Hematopoietic multipotent progenitor cell treated with erythropoietin and hydrocortisone succinate and interleukin-3 and kit ligand, for 15 days (in vitro differentiated cells): ENCODE measurements at places on chromosomes 4 and X.

DNA sequence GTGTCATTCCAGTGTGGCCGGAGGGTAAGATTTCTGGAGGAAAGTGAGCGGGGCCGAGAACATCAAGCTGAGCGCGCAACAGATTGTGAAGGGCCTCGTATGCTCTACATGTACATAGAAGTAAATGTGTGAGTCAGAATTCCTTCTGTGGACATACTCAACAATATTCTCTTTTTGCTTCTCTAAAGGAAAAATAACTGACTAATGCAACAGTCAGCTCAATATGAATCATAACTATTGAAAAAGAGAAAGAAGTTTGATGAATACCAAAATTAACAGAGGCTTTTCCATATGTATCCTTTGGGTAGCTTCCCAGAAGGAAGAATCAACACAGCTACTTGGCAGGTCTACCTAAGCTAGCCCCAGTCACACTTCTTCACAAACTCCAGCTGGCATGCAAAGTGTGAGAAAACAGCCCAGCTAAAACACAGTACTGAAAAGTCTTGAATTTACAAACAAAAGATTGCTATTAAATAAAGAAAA lies 87.5 kb upstream of the ZFP42 start:
- DNase-seq: no peak

DNA sequence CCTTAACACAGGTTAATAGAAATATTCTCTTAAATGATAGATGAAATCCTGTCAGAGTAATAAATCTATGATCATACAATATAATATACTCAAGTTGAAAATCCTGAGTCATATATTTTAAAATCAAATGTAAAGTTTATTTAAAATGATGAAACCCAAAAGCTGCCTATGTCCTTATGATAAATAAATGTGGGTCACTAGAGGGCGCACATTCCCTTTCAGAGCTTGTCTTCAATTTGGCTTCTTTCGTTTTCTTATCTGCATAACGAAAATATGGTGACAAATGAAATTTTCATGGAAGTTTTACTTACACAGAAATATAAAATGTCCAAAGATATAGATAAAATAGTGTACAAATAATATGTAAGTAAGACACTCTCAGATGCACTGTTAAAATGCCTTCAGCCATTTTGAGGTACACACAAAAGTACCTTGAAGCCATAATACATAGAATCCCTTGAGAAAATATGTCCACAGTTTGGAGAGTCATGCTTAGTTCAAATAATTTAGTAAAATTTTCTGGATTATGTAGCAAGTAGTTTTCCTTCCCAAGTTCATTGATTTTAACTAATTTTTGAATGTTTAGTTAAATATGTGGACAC lies 680.4 kb downstream of the DMD start:
- DNase-seq: peak; percentile 7

DNA sequence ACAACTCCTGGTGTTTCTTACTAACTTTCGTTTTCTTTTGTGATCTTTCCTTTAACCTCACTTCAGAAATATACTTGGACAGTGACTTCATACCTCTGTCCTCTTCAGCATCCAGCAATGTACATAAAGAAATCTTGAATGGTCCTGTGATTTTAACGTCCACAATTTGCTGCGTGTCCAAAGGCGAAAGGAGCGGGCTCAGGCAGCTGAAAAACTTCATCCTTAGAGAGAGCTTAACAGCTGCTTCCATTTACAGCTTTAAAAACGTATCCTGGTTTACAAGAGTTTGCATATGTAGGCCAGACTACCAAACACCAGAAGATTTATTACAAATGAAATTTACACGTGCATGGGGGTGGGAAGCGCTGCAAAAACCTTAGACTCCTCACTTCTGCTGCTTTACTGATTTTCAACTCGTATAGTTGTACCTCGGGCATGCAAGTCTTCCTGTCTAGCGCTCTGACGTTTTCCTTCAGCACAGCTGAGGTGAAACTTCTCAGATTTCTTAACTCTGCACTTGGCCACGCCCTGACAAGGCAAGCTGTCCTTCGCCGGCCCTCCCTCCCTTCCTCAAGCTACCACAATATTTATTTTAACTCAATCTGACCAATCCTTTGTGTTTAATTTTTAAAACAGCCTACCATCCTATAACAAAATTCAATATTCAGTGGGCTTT lies 406.4 kb downstream of the FAM47A start:
- no peak for DNase-seq

DNA sequence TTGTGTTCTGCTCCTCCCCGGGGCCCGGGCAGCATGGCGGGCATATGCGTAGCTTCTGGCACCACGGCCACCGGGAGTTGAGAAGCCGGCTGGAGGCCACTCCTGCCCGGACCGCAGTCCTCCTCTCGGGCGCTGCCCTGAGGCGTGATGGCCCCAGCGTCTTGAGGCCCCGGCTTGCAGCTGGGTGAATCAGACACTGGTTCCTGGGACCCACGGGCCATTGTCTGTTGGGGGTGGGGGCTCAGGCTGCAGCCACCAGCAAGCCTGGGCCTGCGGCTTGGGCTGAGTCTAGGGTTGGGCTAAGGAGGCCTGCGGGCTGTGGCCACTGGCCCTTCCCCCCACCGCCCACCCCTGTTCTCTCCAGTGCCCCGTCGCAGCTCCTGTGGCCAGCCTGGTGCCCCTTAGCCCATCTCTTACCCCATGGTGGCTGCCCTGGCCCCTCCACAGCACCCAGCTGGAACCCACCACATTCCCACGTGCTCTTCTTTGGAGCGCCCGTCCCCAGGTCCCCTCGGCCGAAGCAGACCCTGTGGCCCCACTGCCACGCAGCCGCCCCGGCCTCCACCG lies 6.7 kb upstream of the UVSSA start:
- no peak for DNase-seq

DNA sequence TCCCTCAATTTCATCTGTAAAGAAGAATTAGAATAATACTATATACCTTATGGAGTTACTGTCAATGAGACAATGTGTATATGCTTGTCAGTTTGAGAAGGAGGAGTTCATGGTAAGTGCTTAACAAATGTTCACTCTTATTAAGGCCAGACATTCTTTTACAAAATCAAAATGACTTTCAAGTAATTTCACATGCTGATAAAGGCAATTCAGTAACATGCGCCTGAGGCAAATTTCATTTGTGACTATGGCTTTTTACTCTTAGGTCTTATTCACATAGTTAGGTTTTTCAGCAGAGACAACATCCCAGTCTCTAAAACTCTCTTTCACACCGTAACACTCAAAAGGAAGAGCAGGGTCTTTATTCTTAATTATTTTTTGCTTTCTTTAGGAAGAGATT lies 174.4 kb downstream of the CAMK2D start:
- no peak for DNase-seq

- DNase-seq: no peak
Measured at GRCh38 chr4:6271701-6272465, 2.2 kb downstream of the WFS1 start.

- DNase-seq: peak; percentile 76
Measured at GRCh38 chrX:65034668-65035445, 58.6 kb upstream of the ZC4H2 start.

GRCh38 chr4:113148925-113149324 lies 99.5 kb downstream of the ANK2 start:
- no peak for DNase-seq

- no peak for DNase-seq
Measured at GRCh38 chrX:68794461-68794860, 34.4 kb upstream of the EFNB1 start.

GRCh38 chrX:102950908-102951866 lies 14.1 kb downstream of the RAB40AL start:
- peak; percentile 59 for DNase-seq

- DNase-seq: no peak
Measured at GRCh38 chr4:94175553-94176261, 32.0 kb upstream of the SMARCAD1 start.

GRCh38 chr4:78885598-78885997 lies 53.6 kb downstream of the PAQR3 start:
- DNase-seq: no peak

GRCh38 chrX:125765347-125765746 lies 400.7 kb downstream of the DCAF12L2 start:
- DNase-seq: no peak

GRCh38 chr4:24978291-24979075 lies 52.3 kb downstream of the LGI2 start:
- no peak for DNase-seq

DNA sequence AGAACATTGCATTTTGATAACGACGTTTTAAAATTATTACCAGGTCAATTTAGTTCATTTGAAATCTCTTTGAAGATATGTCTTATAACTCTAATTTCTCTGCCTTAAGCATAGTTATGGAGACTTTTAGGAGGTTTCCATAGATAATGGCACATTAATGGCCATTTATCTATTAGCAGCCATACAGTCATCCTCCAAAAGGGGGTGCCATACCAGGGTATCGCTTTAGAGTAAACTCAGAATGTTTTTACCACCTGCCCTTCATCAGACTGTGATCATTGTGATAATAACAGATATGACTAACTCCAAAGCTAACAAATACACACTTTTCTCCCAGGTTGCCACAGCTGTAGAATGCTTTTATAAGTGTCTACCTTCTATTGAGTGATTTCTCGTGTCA lies 461.5 kb downstream of the FSTL5 start:
- no peak for DNase-seq

DNA sequence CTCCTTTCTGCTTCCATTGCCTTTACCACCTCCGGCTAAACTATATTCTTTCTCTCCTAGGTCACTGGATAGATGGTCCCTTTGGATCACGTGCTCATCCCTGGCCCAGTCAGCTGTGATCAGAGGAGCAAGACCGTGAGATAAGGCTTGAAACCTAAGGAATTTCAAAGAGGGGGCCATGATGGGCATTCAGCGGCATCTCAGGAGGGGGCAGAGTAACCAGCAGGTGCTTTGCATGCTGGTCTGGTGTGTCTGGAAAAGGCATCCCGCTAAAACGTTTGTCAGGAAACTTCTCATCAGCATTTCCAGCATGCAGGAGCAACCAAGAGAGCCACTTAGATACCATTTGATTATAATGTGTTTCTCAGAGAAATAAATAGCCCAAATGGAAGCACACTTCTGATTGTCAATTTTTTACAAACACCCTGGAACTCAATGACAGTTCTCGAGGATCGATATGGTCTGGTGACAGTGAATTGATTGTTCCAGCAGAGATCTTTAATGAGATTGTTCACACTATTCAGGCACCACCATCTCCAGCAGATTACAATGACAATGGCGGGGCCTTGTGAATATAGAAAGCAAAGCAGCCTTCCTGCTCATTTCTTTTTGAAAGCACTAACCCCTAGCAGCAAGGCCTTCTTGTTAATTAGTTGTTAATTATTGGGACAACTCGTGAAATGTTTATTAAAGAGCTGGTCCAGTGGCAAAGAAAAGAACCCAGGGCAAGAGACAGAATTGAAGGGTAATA lies 327.1 kb downstream of the PTTG2 start:
- no peak for DNase-seq

DNA sequence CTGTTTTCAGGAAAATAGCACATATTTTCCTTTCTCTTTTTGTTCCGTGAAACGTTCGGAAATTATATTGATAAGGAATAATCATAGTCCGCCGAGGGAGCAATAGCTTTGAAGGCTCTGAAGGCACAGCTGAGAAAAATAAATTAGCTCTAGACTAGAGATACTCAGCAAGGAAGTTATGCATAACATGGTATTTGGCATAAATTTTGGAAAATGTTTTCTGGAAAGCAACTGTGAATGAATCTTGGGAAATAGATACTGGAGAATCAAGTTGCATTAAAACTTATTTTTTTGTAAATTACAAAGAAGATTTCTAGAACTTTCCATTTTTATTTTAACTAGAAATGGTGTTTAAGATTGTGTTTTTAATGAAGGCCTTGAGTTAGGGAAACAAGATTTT lies 92.4 kb downstream of the HPRT1 start:
- no peak for DNase-seq

DNA sequence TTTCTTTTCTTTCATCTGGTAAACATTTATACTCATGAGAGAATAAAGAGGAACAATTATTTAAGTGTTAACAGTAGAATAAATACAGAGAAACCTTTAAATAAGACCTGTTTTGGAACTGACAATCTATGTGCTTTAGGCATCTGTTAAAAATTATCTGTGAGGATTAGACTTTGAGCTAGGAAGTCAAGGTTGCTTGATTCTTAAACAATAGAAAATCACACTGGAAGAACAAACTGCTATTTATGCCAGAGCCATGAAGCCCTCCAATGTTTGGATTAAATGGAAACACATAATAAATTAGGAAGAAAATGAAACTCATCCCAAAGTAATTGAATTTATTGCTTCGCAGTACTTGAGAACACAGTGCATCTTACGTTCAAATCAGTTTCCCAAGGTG lies 207.2 kb upstream of the NPY2R start:
- DNase-seq: no peak

GRCh38 chrX:108298165-108298602 lies 140.0 kb downstream of the COL4A6 start:
- no peak for DNase-seq

GRCh38 chrX:41047878-41048534 lies 37.2 kb upstream of the USP9X start:
- peak; percentile 18 for DNase-seq

DNA sequence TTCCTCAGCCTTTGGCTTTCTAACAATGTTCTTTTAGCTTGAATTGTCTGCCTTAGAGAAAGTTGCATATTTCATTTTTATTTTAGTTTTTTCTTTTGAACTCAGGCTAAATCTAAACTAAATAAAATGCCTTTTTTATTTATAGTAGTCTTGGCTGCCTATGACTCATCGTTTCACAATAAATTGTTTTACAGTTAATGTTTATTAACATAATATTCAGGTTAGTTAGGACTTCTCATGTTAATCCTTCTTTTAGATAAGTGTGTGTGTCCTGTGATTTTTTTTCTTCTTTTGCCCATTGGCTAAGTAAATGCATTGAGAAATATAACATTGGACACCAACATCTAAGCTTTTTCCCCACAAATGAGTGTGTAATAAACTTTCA lies 1.6 kb downstream of the RP2 start:
- DNase-seq: no peak

- DNase-seq: no peak
Measured at GRCh38 chr4:186740822-186741221, 17.2 kb upstream of the FAT1 start.

GRCh38 chrX:57367649-57368048 lies 81.1 kb downstream of the FAAH2 start:
- DNase-seq: no peak

DNA sequence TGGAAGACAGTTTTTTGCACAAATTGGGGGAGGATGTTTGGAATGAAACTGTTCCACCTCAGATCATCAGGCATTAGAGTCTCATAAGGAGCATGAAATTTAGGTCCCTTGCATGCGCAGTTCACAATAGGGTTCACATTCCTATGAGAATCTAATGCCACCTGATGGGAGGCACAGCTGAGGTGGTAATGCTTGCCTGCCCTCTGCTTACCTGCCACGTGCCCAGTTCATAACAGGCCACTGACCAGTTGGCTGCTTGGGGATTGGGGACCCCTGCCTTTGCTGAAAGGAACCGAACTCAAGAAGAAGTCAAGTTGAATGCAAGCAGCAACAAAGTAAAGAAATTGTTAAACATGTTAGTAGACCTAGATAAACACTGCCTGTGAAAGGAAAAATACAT lies 4.6 kb upstream of the HSPA4L start:
- DNase-seq: no peak

DNA sequence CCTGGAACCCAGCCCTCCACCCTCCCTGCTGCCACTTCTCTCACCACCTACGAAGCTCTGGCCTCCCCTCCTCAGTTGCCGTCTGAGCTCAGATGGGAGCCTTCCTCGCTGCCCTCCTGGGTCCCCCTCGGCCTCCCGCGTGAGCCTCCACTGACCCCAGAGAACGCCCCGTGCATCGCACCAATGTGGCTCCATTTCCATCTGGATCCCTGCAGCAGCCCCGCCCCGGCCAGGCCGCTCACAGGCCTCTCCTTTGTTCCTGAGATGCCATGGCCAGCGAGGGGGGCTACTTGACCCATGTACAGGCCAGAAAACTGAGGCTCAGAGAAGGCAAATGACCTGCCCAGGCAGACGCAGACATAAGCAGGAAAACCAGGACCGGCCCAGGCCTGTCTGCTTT lies 242.4 kb upstream of the PSAPL1 start:
- DNase-seq: no peak
